ENCODE measurements at places on chromosomes 13 and 19.

DNA sequence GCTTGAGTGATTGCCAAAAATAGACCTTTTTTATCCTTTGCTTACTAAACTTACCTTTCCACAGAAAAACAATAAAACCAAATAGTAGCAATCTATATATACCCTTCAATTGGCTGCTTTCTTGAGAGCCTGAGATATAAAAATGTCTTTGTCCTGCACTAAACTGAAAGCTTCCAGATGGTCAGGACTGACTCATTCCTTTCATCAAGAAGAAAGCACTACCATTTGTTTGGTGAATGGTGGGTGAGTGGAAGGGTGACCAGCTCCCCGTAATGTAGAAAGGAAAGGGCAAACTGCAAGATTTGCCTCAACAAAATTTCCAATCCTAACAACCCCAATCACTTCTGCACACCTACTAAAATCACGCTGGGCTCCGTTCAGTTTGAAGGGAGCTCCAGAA, 67.8 kb downstream of the SACS start:
- DNase-seq, result no peak

DNA sequence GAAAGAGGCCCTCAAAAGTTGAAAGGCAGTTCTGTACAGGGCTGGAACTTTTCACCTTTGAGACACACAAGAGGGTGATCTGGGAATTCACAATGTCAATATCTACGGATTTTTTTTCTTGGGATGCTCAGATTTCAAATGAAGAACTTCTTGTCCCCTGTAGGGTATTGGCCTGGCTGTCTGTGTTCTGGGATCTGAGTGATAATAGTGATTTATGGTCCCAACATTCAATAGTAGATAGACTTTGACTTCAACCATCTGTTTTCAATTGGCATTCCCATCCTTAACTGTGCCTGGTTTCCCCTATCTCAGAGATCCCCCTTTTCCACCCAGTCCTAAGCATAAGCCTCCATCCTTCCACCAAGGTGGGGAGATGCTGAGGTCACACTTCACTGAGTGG, 274.1 kb downstream of the COG6 start:
- no peak for DNase-seq

GRCh38 chr13:51603716-51604115, 19.5 kb downstream of the WDFY2 start:
- DNase-seq, result no peak

- DNase-seq, result no peak
Observed at GRCh38 chr13:97224544-97225300, 2.6 kb downstream of the MBNL2 start.

- no peak for DNase-seq
Observed at GRCh38 chr13:99104396-99104795, 96.3 kb upstream of the UBAC2 start.

GRCh38 chr13:106858903-106859532, 291.1 kb upstream of the ARGLU1 start:
- no peak for DNase-seq

DNA sequence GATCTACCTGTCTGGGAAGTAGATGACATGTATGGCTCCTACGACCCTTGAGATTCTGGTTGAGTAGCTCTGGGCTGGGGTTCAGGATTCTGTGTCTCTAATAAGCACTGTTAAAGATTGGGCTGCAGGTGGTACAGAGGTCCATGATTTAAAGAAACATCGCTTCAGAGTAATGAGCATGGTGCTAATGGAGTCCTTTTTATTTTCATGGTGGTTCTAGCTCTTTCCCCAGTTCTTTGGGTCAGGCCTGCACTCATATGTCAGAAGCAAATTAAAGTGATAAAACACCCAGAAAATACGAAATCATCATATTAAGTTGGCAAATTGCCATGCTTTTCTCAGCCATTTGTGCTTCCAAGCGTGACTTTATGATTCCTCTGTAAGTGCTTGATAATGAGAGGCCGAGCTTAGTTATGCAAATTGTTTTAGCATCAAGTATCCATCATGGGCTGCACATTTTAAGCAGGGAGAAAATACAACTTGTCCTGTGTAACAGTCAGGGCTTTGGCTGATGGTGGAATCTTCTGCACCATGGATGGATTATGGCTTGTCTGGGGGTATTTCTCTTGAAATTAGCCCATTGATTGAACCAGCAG, 45.1 kb downstream of the MTUS2 start:
- DNase-seq, result no peak

DNA sequence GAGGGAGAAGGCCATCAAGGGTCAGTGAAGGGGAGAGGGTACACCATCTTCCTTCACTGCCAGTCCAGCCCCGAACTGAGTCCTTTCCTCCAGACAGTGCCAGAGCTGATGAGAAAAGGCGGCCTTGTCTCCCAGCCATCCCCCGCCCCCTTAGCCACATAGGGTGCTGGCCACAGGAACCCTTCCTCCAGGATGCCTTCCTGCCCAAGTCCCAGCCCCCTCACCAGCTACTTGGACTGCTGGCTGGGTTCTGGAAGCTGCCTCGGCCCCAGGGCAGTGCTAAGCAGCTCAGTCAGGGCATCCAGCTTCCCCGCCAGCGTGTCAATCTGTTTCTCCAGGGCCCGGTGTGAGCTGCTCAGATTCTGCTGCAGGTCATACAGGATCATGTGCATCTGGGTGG, 12.6 kb upstream of the SMG9 start:
- DNase-seq, result no peak

DNA sequence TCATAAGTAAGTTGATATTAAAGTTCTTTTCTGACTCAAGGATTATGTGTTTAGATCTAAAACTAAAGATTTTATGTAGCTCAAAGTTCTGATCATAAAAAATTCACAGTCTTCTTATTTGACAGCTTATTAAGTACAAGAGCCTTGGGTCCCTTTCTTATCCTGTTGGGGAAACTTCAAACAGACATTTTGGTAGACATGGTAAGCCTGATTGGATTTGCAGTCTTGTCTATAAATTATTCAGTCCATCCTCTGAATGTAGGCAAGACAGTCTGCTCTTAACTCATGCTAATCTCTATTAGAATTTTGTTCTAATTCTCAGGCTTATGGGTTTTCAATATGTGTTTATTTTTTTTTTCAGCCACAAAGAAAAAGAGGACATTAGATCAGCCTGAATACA, 1718.7 kb upstream of the SLC10A2 start:
- DNase-seq, result no peak

GRCh38 chr13:98447130-98447529, 129.8 kb downstream of the STK24 start:
- no peak for DNase-seq

- no peak for DNase-seq
Observed at GRCh38 chr19:16928916-16929315, 40.1 kb downstream of the F2RL3 start.

GRCh38 chr19:43910884-43911283, 24.2 kb downstream of the ZNF45 start:
- DNase-seq, result no peak

DNA sequence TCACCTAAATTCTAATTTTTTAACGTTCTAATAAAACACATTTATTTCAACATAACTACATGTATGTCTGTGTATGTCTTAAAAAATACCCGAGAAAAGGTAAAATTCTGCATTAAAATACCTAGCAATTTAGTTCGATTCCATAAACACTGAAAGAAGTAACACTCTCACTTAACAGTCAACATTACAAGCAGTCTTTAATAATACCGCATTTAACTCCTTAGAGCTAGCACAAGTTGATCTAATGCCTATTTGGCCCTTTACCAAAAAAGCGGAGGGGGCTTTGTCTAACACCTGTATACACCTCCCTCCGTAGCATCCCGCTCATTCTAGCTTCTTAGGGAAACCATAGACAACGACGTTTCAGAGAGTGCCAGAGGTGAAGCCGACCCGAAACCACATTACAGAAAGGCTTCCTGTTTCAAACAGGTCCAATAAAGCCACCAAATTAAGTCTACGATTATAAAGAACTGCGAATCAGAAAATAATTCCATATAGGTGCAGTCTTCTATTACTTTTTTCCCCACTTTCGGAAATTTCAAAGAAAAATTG, 1.2 kb downstream of the SPART start:
- DNase-seq, result no peak

DNA sequence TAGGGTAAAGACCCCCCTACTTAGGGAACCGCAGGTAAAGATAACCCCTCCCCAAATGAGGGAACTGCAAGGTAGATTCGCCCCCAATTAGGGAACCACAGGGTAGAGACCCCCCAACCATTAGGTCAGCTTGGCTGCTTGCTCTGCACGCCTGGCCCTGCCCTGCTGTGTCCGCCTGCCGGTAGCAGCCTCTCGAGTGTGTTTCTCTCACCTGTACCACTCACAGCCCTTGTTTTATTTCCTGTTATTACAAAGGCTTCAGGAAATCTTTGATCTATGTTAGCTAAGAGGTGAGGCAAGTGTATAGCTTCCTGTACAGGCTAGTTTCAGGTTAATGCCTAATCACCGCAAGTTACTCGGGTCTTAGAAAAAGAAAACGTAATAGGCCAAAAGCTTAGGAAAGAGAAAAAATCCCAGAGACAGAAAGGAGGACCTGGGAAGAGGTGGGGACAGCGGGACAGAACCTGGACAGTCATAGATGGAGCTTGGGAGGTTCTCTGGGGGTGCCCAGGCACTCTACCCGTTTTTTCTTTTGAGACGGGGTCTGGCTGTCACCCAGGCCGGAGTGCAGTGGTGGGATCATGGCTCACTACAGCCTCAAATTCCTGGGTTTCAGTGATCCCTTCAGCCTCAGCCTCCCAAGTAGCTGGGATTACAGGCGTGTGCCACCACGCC, 23.1 kb upstream of the EIF3G start:
- peak; percentile 27 for DNase-seq

GRCh38 chr13:74037762-74038161, 96.4 kb downstream of the KLF12 start:
- no peak for DNase-seq

- no peak for DNase-seq
Observed at GRCh38 chr19:56163097-56163496, 12.7 kb upstream of the GALP start.

DNA sequence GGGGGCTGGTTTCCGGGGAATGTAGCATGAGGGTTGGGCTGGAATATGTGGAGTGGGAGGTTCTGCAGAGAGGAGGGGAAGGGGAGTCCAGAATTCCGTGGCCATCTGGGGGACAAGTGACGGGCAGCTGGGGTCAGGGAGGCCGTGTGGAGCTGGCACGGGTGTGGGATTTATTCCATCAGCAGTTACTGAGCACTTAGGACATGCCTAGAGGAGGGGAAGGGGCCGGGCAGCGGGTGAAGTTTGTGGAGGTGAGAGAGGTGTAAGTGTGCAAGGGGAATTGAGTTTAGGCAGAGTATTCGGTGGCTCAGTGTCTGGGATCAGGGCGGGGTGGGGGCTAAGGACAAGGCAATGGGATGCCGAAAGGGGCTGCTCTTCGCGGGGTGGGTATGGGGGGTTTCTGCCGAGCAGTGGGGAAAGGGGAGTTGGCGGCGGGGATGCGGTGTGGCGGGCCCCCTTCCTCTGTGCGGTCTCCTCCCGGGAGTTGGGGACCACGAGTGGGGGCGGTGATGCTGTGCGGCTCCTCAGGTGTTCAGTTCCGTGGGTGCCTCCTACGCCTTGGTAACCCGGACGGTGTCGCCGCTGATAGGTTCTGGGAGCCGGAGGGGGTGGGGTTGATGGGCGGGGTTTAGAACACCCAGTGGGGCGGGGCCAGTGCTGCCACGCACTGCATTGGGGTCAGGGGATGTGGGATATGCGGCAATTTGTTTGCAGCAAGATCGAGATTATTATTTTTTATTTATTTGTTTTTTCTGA, 5.4 kb downstream of the CCDC61 start:
- DNase-seq, result peak; percentile 66

Data from stimulated activated CD4-positive, alpha-beta T cell treated with anti-CD3 and anti-CD28 coated beads, Interleukin-4, amount 100 ng/mL, for 1 hour (primary cell).